ENCODE measurements at places on chromosomes 13 and 19. TPM values are rescaled to one million over a fixed set of nuclear protein-coding genes. Genes with fewer than 3 reads are reported as not detected.

DNA sequence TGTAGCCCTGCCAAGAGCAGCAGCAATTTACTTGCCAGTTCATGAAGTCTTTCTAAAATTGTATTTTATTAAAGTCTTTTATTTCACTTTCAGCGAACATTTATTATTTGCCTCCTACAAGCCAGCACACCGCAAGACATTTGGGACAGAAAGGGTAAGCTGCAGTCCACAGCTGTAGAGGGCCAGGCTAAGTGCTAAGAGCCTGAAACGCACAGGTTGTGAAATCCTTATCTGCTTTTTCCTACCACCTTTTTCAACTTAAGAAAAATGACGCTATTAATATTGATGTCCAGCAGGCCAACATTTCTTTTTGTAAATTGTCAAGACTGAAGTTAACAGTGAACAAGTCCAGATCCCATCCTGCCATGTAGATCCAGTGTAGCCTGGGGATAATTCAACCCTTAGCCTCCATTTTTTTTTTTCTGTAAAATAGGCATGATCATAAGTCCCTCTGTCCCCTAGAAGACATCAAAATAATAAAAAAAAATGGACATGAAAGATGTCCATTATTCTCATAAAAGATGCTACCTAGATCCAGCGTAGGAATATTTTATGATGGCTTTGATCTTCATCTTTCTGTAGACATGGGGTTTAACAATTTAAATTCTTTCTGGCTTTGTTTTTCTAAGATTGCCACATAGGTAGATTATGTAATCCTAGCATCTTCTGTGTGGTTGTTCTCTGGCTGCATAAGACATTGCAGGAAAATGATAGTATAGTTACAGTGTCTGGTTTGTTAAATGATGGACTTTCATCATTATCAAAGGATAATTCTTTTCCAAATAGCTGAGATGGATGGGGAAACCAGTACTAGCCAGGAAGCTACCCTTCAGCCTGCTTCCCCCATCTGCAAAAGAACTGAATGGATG is 128.4 kb downstream of the SHISA2 start:
- H3K27ac ChIP-seq = no peak overlapping the region
- no peaks in the 10 kb centered on the region for H3K4me1 ChIP-seq
- H3K36me3 ChIP-seq = no peaks in the 10 kb centered on the region
- no peaks in the 10 kb centered on the region for H3K27me3 ChIP-seq
- H3K4me3 ChIP-seq = no peak overlapping the region

DNA sequence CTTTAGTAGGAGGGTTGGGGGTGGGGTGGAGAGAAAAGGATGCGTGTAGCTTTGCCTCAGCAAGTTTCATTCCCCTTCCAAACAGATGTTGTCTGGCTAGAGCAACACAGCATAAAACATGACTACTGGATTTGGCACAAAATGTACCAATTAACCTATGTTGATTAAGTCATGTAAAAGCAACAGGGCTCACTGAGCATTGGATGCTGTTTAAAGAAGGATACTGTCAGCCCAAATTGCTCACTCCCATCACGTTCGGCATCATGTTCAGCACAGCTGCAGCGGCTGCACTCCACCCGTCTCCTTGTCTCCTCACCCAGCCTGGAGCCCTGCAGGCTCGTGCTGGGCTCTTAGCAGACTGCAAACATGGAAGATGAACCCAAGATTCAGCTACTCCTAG is 77.5 kb downstream of the DLEU7 start:
- H3K36me3 ChIP-seq = peaks cover 7% of the 10 kb centered on the region
- H3K4me1 ChIP-seq = no peaks in the 10 kb centered on the region
- H3K4me3 ChIP-seq = no peak overlapping the region
- no peak for DNase-seq

Gene OVOL3
- not detected for total RNA-seq

Gene ATP8B3
- total RNA-seq = 1.8 TPM

Gene IGLON5
- total RNA-seq = not detected

Measured in tibial nerve (tissue), 4 donors.